Stimulated activated CD8-positive, alpha-beta memory T cell treated with anti-CD3 and anti-CD28 coated beads, Interleukin-4, amount 100 ng/mL, for 48 hours (primary cell): ENCODE measurements at places on chromosomes 16 and 17.
A peak's percentile ranks its signal among the peaks of the same experiment; 100 is the strongest.

DNA sequence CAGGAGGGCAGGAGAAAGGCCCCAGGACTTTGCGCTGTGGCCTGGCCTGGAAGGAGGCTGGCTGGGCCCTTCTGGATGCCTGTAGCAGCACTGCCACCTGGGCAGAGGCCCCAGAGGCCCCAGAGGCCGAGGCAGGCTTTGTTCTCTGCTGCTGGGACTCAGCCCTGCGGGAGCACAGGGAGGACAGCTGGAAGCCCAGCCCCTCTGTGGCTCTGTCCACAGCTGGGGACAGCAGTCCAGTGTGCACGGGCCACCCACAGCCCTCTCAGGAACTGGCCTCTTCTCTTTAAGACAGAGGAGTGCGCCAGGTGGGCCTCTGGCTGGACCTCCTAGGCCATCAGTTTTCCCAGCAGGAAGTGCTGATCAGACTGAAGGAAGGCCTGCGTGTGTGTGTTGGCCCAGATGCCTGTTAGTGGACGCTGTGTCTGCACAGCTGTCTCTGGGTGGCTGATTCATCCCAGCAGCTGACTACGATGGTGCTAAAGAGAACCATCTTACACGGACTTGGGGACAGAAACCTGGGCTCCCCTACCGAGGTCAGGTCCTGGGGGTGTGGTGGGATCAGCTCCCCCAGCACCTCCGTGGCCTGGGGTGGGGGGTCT is 26.9 kb upstream of the ZNF750 start:
- no peak for DNase-seq

- DNase-seq = no peak
Measured at GRCh38 chr17:44879376-44879775, 19.9 kb downstream of the EFTUD2 start.

DNA sequence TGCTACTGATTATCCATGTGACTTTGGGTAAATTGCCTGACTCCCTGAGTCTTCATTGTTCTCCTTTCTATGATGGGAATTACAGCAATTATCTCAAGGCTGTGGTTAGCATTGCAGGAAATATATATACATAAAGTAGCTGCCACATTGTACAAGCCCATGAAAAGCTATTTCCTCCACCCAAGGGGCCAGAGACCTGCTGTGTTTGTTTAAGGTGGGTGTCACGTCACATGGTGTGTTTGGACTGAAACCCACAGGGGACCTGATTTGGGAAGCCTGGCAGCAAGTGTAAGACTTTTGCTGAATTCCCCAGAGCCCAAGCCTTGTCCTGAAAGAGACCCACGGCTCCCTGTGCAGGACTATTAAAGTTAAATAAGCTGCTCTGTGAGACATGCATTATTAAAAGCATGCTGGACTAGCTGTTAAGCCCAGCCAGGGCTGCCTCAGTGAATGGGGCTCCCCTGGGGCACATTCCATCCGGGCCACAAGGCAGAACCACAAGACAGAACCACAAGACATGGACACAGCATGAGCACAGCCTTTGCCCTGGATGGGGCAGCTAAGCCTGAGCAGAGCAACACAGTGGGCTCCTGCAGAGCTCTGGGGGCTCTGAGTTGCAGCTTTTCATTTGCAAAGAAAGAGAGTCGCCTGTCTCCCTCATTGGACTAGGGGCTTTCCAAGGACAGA is 148.9 kb downstream of the SPACA3 start:
- DNase-seq = no peak

- DNase-seq = no peak
Measured at GRCh38 chr17:4040784-4041183, 76.5 kb upstream of the ATP2A3 start.

GRCh38 chr17:48642843-48643696 is 16.9 kb upstream of the HOXB9 start:
- DNase-seq = no peak

DNA sequence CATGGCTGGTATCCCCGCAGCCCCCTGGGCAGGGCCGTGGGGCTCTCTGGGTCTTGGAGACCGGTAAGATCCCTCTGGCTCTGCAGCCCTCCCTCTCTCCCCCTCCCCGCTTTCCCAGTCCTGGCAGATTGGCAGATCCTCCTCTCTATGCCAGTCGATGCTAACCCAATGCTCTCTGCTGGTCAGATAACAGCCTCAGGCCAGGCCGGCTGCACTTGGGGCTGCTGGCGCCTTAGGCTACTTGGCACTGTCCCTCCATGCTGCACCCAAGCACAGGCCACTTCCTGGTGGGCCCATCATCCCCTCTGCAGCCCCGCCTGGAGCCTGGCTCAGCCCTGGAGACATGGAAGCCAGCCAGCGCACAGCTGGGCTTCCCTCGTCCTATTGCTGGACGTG is 81.7 kb downstream of the RTN4RL1 start:
- no peak for DNase-seq

GRCh38 chr17:55830699-55831471 is 80.0 kb downstream of the PCTP start:
- no peak for DNase-seq

GRCh38 chr17:66649818-66650543 is 184.9 kb upstream of the CACNG5 start:
- no peak for DNase-seq

GRCh38 chr17:67272312-67273047 is 27.5 kb upstream of the HELZ start:
- DNase-seq = no peak

DNA sequence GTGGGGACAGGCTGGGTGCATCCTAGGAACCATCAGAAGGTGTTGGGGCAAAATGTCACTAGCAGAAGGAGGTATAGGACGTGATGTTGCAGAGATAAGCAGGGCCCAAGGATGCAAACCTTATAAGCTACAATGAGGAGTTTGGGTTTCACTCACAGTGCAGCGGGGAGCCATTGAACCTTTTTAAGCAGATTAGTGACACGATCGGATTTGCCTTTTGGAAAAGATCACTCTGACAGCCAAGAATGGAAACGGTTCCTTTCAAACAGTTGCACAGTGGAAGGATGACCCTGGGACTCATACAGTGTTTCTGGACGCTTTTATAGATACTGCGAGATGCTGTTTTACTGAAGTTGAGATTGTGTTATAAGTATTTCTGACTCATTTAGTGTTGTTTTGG is 131.8 kb upstream of the CACNG3 start:
- peak; percentile 9 for DNase-seq

GRCh38 chr17:45146890-45147580 is 1.2 kb upstream of the HEXIM1 start:
- DNase-seq = no peak

GRCh38 chr16:19785512-19786130 is 67.5 kb downstream of the IQCK start:
- DNase-seq = no peak

DNA sequence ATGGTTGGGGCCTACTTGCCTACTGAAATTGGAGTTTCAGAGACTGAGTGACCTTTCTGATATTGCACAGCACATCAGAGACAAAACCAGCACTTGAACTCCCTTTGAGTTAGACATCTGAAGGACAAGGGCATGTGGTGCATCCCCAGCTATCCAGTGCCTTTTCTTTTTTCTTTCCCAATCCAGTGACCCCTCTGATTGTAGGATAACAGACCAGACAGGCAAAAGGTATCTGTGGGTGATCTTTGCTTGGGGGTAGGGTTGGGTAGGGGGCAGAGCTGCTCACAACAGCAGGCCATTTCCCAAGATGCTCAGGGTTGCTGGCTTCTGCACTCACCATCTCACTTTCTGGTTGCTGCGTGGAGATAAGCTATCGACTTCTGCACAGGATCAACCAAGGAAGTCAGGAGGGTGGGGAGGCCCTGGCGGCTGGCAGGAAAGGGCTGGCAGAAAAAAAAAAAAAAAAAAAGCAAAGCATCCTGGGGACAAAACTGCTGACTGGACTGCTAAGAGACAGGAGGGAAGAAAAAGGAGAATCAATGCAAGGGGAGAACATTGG is 42.2 kb downstream of the HOXB1 start:
- DNase-seq = no peak

DNA sequence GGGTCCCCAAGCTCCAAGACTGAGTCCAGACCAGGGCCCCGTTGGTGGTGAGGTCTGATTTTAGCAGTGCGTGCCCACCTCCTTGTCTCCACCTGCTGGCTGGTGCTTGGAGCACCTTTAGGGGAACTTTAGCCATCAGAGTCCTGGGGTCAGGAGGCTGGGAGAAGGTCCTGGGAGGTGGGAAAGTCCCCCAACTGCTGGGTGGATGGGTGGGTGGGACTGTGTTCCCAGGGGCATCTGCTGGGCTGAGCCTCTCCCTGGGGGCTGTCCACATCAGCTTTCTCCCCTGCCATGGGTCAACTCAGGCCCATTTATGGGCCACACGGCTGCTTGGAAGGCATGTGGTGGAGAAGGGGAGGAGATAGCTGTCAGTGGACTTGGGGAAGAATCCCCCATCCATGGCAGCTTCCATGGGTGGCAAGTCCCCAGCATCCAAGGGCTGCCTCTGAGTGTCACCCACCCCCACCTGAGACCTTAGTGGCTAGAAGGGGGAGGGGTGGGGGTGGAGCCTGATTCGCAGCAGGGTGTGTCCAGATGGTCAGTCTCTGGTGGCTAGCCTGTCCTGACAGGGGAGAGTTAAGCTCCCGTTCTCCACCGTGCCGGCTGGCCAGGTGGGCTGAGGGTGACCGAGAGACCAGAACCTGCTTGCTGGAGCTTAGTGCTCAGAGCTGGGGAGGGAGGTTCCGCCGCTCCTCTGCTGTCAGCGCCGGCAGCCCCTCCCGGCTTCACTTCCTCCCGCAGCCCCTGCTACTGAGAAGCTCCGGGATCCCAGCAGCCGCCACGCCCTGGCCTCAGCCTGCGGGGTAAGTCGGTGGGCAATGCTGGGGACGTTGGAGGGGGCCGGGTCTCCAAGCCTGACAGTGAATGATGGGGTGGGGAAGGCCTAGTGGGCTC is at the start of gene TRPV2:
TSS of gene TRPV2 (plus strand) at position 541 of the 894 bp plus-strand sequence. CDS start 2,098 bp downstream, outside the sequence.
- DNase-seq = peak; percentile 72

DNA sequence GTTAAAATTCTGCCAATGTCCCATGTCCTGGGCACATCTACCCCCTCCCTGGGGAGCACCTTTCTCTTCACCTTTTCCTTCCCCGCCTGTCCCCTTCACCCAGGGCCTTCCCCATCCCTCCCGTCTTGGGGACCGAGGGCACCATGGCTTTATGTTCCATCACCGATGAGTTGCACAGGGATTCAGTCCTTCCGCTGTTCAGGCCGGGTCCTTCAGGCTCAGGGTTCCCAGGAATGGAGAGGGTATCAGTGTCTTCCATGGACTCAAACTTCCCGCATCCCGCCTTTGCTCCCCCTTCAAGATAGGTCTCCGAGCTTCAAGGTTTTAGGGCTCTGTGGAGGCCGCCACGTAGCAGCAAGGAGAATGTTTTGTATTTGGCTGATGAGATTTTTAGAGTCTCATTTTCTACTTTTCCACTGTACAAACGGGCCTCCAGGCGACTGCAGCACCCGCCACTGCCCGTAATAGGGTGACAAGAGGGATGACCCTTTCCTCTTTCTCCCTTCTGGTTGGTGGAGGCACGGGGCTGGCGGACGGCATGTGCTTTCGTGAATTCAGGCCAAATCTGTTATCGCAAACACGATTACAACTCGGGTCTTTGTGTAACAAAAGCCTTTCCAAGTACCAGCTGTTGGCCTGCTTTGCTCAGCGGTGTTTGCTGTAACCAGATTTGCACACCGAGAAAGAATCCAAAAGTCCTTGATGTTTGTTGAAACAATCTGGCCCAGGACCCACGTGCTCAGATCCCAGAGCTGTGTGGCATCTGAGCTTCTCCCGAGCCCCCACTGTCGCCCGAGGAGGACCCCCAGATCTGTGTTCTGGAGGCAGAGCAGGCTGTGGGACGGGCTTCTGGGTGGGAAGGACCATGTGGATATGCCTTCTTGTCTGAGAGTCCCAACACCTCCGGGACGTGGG is 236.3 kb downstream of the SEC14L1 start:
- DNase-seq = no peak

DNA sequence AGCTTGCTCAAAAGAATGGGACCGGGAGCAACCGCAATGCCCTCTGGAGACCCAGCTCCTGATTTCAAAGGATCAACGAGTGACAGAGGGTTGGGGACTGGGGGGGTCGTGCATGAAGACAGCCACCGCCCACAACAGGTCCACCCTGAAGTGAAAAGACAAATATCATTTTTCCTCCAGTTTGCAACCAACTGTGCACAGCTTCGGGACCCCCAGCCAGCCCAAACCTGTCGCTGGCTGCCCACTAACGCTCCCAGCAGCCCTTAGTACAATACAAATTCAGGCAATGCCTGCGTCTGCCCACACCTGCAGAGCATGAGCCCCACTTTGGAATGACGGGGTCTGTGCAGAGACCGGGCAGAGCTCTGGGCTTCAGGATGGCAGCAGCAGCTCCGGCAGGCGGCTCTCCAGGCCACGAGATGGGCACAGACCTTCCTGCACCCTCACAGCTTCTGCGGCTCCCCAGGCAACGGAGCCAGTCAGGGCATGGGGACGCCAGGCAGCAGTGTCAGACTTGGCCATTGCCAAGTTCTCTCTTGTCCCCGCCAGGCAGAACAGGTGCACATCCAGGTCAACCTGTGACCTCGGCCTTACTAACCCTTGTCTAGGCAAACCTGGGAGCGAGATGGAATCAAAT is 60.1 kb downstream of the TBC1D16 start:
- no peak for DNase-seq

DNA sequence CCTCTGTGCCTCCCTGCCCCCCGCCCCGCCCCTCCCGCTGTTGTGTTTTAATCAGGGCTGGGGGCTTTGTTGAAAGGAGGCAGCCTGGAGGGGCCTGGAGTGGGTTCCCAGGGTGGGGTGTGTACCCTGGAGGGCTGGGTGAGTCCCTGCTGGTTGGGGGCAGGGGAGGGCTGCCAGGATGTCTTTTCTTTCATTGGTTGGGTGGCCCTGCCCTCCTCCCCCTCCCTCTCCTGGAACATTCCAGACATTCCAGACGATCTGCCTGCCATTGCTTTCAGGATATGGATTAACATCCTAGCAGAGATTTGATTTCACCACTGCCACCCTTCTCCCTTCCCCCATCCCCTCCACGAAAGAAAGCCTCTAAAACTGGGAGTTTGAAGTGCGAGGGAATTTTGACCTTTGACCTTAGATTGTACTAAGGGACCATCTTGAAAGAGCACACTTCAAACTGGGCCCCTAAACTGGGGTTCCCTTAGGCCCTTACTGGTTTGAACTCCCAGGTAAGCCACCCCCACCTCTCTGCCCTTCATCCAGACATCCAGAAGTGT is 25.3 kb downstream of the IGF2BP1 start:
- no peak for DNase-seq

DNA sequence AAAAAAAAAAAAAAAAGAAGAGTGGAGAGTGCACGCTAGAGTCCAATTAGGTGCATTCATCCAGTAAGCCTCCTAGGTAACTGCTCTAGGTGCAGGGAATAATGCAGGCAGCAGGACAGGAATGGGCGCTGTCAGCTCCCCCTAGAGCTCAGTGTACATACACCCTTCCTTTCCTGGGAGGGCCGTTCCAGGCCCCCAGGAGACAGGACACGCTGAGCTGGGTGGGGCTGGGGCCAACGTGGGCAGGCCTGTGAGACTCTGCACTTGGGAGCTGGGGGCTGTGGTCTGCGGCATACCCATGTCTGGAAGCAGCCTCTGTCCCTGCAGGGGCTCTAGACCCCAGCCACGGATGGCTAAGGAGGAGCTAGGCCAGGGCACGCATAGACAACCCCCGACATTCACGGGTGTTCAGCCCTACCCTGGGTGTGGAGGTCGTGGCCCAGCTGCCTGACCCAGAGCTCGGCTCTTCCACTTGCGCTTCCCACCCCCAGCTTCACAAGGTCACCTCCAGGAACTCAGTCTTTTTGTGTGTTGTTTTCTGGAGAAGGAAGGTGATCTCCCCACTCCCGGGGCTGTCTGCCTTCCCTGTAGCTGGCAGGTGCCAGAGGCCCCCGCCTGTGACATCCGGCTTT is 1.0 kb upstream of the ANTKMT start:
- no peak for DNase-seq

- DNase-seq = peak; percentile 78
Measured at GRCh38 chr17:50272711-50273653, 1.3 kb upstream of the TMEM92 start.
